ENCODE measurements at places on chromosomes 2 and 18.

GRCh38 chr2:112485849-112486248 is 3.9 kb downstream of the TTL start:
- DNase-seq = no peak

DNA sequence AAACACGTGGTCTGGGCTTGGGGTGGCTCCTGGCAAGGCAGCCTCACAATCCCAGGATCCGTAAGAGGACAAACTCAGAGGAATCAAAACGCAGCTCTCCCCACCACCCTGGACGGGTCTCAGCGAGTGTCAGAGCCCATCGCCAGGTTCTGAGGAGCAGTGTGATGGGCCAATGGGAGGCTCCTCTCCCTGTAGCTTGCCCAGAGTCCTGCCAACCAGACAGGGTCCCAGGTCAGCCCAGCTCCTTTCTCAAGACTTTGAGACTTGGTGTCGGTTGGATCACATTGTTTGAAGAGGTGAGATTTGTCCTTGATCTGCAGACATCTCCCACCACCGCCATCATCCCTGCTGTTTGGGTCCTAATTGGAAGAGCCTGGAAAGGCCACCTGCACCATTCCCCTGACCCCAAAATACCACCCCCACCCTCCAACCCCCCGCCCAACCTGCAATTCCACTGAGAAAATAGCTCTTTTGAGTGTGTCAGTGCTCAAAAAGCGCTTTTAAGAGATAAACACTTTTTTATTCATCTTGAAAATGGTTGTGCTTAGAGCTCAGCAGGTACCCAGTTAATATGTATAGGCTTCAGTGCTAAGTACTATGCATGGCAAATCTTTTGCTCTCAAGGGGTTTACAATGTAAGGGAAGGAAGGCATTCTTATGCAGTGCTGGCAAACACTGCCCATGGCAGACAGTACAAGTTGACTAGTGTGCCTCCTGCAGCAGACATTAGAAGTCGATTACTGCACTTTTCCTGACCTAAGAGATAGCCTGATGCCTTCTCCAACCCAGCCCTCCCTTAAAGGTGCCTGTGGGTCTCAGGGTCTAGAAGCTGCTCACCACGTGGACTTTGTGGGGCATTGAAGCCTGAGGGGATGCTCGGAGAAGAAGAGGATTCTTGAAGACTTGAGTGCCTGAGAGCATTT is 50.6 kb downstream of the GLI2 start:
- no peak for DNase-seq

- DNase-seq = no peak
Measured at GRCh38 chr2:45368792-45369191, 242.3 kb downstream of the SRBD1 start.

- no peak for DNase-seq
Measured at GRCh38 chr2:225270861-225271260, 128.6 kb upstream of the NYAP2 start.

- DNase-seq = no peak
Measured at GRCh38 chr2:172246649-172247048, 143.9 kb upstream of the DLX2 start.

DNA sequence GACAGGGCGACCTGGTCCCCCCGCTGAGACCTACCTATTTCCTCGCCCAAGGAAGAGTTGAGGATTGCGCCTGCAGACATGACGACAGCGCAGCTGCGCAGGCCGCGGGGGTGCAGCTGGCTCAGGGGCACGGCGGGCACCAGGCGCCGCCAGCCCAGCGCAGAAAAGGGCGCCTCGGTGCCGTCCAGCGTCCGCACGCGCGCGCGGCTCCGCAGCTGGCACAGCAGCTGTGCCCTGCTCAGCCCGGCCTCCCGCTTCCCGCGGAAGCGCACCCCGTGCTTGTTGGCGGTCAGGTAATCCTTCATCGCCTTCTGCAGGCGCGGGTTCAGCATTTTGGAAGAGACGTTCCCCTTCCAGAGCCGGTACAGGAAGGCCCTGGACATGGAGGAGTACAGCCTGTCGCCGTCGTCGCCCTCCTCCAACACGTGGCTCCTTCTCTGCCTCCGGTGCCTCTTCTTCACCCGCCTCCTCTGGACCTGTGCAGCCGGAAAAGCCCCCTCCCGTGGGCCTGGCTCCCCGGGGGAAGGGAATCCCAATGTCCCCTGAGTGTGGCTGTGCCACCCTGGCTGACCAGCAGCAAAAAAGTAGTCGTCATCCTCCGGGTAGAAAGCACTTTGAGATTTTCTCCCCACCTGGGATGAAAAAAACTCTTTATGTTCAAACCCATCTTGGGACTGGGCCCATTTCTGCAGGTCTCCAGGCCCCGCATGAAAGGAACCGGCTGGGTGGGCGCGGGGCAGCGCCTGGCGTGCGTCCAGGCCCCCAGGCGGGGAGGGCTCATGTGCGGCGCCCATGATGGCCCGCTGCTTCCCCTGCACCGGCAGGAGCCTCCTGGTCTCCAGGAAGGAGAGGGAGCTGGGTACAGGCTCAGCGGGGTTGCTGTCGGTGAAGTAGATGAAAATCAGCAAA is 42.7 kb downstream of the ST6GAL2 start:
- DNase-seq = no peak

GRCh38 chr2:226423498-226423960 is 376.1 kb downstream of the IRS1 start:
- no peak for DNase-seq

DNA sequence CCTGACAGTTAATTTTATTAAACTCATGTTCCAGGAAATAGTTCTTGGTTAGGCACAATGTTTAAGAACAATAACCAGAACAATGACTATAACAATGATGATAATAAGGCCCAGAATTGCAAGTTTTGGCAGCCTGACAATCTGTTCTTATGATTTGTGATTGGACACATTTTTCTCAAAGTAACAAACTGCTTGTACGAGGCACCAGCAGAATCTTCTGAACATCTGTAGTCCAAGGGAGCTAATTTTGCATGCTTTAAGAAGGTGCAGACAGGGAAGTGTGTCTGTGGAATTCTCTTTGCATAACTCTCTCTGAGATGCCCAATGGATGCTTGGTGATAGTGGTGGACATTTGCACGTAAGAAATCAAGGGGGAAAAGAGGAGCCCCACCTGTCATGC is 709.3 kb downstream of the SLC4A3 start:
- no peak for DNase-seq

- DNase-seq = no peak
Measured at GRCh38 chr2:53347269-53347668, 420.3 kb upstream of the CHAC2 start.

Data from activated CD4-positive, CD25-positive, alpha-beta regulatory T cell (primary cell).